ENCODE measurements at places on chromosomes 1 and 21.

DNA sequence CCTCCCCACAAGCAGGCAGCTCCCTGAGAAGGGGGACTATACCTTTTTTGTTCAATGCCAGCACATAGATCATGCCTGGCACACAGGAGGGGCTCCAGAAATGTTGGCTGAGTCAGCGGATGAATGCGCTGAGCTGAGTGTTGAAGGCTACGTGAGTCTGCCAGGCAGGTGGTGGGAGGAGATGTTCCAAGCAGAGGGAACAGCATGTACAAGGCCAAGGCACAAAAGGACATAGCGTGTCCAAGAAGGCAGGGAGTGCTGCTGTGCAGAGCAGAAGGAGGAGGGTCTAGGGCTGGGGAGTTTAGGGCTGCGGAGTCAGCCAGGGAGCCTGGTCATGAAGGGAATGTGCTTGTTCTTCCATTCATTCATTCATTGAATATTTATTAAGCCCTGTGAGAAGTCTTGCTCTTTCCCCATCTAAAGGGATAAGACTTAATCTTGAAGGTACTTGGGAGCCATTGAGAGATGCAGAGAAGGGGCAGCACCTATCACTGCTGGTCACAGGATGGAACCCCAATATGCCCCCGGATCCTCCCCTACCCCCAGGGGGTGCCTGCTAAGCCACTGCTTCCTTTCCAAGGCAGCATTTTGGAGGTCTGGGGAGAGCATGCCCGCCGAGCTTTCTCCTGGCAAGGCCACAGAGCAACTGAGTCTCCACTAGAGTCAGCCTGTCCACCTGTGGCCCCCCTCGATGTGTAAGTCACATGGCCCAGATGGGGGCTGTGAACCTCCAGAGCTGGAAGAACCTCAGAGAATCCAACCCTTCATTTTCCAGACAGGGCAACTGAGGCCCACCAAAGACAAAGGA is 31.2 kb upstream of the LAPTM5 start:
- no peak for DNase-seq

DNA sequence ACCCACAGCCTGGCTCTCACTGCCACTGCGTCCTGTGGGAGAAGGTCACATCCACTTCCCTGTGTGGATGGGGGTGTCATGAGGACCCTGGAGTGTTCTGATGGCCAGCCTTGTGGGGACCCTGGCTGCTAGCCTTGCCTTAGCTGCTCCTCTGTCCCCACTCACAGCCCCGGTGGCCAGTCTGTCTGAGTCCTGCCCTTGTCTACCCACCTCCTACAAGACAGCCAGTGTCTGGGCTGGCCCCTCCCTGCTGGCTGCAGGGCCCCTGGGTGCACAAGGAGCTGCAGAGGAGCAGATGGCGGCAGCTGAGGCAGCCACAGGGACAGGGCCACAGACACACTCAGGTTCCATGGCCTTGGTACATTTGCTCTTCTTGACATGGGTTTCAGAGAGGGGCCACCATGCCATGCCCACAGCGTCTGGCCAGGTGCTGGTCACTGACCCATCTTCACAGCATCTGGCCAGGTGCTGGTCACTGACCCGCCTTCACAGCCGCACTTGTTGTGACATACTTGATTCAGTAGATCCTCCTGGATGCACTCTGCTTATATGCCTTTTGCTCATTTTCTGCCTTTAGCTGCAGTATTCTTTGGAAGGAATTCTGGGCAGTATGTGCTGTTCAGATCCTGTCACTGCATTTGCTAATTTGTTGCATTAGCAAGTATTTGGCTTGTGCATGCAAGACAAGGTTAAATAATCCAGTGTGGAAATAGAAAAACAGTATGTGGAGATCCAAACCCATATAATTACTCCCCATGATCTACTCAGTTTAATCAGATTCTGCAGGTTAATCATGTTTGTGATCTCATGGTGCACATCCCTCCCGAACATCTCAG is 157.8 kb downstream of the PCBP3 start:
- DNase-seq = no peak

- no peak for DNase-seq
Observed at GRCh38 chr21:42659416-42660117, 6.1 kb downstream of the PDE9A start.

DNA sequence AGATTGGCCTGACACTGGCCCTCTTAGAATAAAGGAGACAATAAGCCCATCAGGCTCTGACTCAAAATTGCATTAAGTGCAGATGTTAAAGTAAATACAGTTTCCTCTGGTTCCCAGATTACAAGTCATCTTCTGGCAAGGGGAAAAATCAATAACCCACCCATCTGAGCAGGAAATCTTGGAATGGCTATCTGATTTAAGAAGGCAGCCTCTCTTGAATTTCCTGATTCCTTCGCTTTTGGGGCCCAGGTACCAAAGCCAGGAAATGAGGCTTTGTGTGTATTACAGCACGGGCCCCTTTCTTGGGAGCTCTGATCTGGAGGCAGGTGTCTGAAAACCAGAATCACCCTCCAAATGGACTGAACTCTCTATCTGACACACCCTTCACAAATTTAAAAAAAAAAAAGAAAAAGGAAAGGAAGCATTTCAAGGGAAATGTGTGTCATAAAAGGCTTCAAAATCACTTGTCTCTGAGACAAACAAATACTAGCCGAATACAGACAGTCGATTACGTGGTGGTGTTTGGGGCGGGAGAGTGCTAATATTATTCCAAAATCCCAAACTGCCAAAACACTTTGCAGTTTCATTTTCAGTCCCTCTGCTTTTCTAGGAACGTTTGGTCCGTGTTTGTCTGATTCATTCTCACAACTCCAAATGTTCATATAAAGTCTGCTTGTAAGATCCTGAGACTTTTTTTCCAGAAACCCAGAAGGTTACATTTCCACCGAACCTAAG is 240.9 kb upstream of the CAMK1G start:
- DNase-seq = no peak

GRCh38 chr1:109802136-109802900 is 38.6 kb upstream of the EPS8L3 start:
- peak; percentile 14 for DNase-seq

- no peak for DNase-seq
Observed at GRCh38 chr21:42093991-42094421, 22.9 kb downstream of the UMODL1 start.

DNA sequence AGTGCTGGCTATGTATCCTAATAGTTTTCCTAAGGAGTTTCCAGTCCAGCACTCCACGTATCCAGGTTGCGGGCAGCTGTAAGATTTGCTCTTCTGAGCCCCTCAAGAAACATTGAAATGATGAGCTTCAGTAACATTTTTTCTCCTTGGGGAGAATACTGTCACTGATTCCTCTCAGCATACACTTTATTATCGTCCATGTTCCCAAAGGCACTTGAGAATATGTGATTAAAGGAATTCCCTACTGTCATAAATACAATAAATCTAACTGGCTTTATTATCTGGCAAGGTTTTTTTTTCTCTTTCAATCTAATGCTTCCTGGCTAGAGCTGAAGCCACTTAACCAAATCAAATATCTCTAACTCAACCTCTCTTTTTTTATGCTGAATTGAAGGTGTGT is 359.2 kb upstream of the PKN2 start:
- DNase-seq = no peak

DNA sequence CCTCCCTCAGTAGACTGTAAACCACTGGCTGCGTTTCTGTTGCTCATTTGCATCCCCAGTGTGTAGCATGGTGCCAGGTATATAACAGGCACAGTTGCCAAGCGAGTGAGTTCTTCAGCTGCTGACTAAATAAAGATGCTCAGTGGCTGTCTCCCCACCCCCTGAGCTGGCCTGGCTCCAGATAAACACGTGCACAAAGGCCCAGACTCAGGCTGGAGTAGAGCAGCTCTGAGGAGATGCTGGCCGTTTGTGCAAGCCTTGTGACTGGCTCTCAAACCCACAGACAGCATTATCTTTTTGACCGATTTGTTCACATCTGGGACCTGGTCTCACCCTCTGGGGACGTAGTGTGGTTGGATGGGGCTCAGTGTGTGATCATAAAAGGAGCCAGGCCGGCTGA is 7.1 kb downstream of the CHRNB2 start:
- DNase-seq = no peak

DNA sequence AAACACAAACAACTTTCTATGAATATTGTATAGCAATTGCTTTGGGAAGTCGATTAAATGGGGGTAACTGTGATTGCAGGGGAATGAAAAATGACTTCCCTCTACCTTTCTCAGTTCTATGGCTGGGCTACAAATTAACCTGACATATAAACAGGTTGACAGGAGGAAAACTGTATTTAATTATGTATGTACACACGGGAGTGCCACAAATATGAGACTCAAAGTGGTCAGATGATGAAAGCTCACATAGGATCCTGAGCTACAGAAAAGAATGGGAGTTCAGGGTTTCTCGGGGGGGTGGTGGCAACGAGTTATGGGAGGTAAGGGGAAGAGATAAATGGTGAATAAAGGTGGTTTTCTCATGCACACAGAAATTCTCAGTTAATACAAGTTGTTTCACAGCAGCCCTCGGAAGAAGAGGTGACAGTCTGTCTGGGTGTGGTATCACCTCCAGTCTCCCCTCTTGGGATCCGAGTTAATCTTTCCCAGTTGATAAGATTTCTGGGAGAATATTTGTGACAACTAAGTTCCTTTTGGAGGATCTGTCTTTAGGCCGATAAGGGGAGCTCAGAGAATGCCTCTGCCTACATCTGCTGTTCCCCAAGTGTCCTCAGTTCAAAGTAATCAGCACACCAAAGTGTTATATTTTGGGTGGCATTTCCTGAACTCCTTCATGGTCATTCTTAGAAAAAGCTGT is 26.3 kb downstream of the GADD45A start:
- no peak for DNase-seq

DNA sequence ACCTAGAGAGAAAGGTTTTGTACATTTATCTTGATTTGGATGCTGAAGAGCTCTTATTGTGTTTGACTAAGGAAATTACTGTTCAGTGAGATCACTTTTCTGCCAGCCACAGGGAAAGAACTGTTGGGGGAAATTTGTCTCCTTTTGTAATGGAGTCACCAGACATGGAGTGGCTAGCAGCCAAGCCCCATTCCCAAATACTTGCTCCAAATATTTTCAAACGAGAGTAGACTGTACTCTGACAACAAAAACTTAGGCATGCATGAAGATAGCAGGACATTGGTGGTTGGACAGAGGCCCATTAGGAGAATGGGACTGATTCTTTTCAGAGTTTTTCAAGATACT is 21.1 kb downstream of the IPO9 start:
- no peak for DNase-seq

DNA sequence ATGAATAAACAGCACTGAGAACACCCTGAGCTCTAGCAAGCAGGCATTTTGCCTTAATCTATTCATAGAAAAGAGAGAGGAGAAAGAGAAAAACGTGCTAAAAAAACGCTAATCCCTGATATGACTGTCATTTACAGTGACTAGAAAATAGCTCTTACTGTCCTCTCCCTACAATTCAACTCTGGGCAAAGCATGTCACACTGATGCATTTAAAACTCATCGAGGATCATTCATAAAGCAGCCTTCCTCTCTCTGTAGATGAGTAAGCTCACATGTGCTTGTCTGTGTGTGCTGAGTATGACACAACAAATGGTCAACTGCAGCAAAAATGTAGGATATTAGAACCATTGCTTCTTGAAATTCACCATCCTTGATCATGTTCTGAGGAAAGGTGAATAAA is 109.0 kb downstream of the SGIP1 start:
- DNase-seq = no peak

- DNase-seq = no peak
Observed at GRCh38 chr21:44537930-44538911, 1.8 kb downstream of the KRTAP10-1 start.

DNA sequence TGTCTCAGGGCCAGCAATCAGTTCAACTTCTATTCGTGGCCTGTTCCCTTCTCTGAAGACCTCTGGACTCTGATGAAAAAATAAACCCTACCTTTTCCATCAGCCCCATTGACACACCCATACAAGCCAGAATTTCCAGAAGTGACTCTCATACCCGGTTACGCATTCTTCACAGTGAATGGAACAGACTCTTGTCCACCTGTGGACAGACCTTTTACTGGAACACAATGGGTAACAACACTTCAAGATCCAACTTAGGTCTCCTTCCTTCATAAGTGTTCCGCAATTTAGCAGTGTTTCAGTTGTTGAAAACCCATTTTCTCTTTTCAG is 2.6 kb upstream of the NPL start:
- no peak for DNase-seq

DNA sequence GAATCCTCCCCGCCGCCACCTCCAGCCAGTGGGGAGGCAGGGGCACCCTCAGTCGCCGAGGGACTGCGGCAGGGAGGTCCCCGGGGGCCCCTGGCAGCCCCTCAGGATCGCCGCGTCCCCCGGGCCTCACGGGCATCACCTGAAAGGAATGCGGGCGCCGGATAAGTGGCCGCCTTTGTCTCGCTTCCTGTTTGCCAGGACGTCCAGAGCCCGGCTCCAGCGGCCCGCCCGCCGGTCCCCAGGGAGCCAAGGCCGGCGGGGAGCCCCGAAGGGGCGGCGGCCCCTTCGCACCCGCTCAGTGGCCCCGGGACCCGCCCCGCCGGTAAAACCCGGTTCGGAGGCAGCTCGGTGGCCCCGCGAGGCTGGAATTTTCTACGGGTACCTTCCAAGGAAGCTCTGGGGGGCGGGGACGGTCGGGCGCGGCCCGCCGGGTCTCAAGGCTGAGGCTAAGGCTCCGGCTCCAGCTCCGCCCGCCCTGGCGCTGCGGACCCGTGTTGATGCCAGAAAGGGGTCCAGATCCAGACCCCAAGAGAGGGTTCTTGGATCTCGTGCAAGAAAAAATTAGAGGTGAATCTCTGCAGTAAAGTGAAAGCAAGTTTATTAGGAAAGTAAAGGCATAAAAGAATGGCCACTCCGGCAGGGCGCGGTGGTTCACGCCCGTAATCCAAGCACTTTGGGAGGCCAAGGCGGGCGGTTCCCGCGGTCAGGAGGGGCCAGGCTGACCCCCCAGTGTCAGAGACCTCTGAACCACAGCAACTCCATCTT is 12.6 kb downstream of the TINAGL1 start:
- DNase-seq = no peak

DNA sequence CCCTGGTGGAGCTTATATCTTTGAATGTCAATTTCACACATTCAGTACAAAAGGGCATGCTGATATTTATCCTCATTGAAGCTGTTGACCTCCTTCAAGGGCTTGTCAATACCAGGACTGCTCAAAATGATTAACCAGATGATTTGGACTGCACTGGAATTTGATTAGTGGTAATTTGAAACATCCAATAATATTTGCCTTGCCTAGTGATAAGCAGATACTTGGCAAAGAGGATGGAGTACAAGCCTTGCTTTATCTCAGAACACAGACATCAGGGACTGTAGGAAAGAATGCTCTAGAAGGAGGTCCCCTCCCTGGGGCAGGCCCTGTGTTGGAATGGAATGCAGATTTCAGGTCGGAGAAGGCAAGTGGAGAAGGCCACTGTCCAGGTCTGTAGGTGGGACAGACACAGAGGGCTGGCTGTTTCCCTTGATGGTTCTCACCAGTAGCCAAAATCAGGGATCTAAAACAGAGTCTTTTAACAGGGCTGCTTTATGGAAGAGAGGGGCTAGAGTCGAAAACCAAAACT is 64.8 kb upstream of the ZNF648 start:
- no peak for DNase-seq
